ENCODE measurements at places on chromosomes 7 and 10.

- no peak for DNase-seq
Measured at GRCh38 chr7:13476881-13477444, 512.5 kb downstream of the ETV1 start.

GRCh38 chr7:41232086-41232485, 470.8 kb downstream of the INHBA start:
- DNase-seq, result no peak

- DNase-seq, result no peak
Measured at GRCh38 chr7:43926798-43927123, 525 bp downstream of the UBE2D4 start.

DNA sequence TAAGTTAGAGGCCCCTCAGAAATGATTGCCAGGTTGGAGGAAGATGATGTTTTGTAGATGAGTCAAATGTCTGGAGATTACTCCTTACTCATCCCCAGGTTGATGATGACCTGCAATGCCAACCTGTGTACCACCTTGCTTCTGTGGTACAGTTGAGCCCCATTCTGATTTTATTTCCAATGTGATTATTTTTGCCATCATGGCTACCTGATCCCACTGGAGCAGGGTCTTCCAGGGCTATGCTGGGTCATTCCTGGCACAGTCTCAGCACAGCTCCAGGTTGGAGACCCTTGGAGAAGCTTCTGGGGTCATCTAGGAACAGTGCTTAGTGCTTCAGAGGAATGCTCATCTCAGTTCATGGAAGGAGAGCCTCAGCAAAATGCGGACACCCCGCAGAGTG, 34.3 kb downstream of the LRRC18 start:
- no peak for DNase-seq

DNA sequence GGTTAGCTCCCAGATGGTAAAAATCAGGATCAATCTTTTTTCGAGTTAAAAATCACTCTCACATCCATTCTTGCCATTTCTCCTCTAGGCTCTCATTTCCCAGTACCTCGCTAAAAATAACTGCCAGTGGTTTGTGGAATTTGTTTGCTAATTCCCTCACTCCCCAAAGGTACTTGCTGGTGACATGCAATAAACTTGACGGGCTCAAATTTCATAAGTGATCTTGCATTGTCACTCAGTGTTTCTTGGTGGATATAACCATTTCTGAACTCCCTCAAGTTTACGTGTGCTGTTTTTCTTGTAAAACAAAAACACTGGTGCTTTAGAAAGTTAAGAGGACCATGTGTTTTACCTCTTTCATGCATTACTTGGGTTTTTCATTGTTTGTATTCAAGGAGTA, 399.2 kb upstream of the MKI67 start:
- no peak for DNase-seq

GRCh38 chr10:118668228-118668952, 72.9 kb upstream of the PRLHR start:
- no peak for DNase-seq

GRCh38 chr7:31102973-31103850, 51.1 kb downstream of the ADCYAP1R1 start:
- DNase-seq, result no peak

- no peak for DNase-seq
Measured at GRCh38 chr10:14502431-14502830, 171.7 kb upstream of the FRMD4A start.

DNA sequence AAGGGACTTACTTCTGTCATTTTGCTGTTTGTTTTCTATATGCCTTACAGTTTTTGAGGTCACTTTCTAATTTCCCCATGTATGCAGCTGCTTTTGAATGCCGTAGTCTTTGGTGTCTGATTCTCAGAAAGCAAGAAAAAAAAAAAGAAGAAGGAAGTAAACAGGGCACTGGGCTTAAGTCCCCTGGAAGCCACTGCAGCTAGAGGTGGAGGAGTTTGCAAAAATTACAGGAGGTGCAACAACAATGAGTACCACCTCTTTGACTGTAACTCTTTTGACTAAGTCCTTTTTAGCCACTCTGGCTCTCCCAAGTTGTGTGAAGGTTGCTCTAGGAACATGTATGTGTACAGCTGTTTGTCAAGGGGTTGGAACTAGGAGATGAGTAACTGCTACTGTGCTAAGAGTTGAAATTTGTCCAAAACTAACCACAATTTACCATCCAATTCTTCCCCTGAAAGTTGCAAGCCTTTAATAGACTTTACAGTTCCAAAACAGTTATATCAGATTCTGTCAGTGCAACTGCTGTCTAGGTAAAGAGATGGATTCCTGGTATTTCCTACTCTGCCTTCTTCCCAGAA, 588.0 kb upstream of the LRRN3 start:
- DNase-seq, result no peak

- DNase-seq, result peak; percentile 64
Measured at GRCh38 chr10:100998991-100999741, 442 bp upstream of the LZTS2 start.

DNA sequence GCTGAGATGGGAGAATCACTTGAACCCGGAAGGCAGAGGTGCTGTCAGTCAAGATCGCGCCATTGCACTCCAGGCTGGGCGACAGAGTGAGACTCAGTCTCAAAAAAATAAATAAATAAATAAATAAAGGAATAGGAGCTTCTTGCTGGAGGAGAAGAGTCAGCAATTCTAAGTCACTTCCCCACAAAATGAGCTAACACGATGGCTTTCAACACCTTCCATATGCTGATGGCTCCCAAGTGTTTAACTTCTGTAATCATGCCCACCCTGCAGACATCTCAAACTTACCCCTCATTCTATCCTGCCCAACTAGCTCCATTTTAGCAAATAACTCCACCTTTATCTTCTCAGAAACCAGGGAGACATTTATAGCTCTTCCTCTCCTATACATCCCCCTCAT, 21.2 kb downstream of the PSAP start:
- no peak for DNase-seq

- DNase-seq, result no peak
Measured at GRCh38 chr7:97006055-97006815, 882 bp downstream of the DLX6 start.

DNA sequence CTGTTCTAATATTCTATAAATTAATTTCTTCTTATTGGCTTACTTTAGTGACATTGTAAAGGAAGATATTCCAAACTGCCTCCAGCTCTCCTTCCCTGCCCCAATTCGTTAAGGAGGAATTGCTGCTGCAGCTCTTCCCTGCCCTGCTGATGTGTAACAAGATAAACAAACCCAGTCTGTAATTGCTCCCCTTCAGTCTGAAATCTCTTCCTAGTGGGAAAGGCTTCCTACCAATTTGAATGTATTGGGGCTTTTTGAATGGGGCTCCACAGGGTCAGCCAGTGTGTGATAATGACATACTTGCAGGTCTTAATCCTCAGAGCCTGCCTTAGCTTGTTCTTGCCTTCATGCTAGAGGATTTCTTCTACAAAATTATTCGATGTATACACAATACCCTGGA, 849.9 kb upstream of the GHITM start:
- DNase-seq, result no peak

- DNase-seq, result no peak
Measured at GRCh38 chr7:154583454-154583853, 419.5 kb downstream of the PAXIP1 start.

- no peak for DNase-seq
Measured at GRCh38 chr7:130886438-130887135, 152.6 kb upstream of the KLF14 start.

DNA sequence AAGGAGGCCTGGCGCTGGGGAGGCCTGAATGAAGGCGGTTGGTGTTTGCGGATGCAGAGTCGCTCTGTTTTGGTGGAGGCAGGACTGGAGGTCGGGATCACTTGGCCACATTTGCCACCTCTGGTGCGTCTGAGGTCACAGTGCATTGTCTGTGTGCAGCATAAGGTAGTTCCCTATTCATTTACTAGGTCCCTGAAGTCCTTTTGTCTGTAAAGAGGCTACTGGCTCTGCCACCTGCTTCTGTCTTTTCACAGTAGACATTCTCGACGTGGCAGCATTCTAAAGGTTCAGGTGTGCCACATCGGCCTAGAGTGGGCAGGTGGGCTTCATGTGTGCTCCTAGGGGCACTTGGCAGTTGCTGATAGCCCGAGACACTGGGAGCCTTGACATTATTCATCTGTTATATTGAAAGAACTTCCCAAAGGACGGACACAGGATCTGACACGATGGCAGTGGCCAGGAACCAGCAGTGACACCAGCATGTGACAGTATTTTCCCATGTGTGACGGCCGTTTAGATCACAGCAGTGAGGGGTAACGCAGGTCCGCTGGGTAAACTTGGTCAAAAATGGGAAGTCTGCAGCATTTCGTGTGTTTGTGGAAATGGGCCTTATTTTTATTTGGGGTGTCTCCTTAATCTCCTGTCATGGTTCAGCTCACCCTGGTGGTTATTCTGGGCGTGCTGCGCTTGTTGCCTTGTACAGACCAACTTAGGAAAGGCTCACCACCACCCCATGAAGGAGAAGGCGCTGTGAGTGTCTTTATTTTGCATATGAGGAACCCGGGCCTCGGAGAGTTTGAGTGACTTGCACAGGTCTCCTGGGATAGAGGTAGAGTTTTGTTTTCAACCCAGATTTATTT, 5.9 kb downstream of the MGMT start:
- no peak for DNase-seq

DNA sequence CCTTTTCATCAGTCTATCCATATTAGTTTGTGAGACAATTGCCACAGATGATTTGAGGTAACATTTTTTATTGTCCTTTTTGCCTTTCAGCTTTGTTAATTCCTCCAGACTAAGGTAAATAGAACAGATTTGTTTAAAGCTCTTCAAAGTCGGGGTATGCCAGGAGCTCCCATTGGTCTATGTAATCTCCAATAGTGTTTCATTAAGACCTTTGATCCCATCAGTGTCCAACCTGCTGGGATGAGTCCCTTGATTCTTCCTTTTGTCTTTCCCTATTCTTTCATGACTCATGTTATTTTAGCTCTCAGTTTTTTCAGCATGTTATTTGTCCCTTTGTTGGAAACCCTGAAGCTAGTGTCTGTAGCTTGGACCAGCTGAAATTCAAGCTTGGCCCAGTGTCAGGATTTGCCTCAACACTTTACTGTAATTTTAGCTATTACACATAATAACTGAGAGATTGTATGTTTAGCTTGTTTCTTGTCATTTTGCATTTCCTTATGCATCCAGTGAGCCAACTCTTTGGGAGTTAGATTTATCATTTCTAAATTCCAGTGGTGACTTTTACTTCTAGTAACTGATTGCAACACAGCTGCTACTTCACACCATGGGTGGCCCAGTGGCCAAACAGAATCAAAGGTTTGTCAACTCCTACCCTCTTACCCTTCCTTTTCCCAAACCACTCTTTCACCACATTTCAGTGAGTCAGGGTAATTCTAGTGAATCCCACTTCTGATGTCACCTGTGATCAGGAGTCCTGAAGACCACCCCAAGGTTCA, 15.3 kb downstream of the AGBL3 start:
- DNase-seq, result no peak

- no peak for DNase-seq
Measured at GRCh38 chr10:77832238-77832637, 94.3 kb downstream of the DLG5 start.

- no peak for DNase-seq
Measured at GRCh38 chr7:99693100-99693426, 13.3 kb upstream of the CYP3A5 start.

DNA sequence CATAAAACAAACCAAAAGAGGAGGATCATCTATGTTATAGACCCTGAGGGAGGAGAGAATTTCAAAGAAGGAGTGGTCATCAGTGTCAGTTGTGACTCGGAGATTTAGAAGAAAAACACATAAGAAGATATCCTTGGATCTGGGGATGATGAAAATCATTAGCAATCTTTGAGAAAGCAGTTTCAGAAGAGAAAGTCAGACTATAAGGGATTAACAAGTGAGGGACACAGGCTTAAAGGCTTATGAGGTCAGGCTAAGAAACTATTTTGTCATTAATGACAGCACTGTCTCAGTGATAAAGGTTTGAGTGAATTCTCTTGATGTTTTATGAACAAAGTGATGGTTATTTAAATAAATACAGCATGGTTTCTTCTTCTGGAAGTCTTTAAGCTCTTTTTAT, 6.1 kb upstream of the GPR85 start:
- DNase-seq, result no peak

DNA sequence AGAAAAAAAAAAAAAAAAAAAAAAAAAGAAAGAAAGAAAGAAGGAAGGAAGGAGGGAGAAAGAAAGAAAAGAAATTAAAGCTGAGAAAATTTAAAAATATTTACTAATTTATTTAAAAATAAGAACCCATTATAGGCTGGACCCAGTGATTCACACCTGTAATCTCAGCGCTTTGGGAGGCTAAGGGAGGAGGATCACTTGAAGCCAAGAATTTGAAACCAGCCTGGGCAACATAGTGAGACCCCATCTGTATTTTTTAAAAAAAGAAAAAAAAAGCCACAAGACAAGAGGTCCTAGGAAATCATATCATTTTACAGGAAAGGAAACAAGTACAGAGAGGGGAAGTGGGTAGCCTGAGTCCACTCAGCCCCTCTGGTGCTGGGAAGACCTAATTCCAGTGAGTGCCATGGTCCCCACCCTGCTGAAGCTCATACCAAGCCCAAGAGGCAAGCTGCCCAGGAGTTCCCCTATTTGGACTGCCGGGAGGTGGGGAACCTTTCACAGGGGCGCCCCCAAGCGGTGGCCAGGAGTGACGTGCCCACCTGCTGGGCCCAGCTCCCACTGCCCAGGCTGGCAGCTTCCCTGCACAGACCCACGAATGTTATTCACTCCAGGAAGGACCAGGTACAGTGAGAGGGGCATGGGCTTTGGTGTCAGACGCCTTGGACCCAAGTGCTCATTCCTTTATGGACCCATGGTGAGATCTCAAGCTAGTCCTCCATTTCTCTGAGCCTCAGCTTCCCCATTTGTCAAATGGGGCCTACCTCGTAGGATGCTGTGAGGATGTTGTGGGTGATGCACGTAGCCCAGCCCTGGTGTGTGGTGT, 133.6 kb downstream of the ZMIZ1 start:
- DNase-seq, result no peak

DNA sequence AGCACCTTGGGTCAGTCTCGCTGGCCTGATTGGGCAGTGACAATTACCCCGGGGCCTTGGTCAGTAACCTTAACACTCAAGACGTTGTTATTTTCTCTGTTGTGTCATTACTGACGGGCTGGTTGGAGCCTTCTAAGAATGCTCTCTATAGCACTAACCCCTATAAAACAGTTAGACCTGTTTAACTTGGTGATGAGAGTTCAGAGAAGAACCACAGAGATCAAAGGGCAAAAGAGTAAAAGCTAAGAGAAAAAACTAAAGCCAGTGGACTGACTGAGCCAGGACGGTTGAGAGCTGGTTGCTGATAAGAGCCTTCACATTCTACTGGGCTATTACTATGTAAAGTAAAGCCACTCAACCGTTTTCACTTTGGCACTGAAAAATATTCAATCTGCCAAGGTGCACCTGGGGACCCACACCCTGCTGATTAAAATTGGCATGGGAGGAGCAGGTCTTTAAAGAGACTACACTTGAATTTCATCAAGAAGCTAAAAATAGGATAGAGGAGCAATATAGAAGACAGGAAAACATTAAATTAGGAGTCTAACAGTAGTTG, 13.6 kb upstream of the ITGB1 start:
- no peak for DNase-seq

GRCh38 chr10:77849039-77849664, 77.4 kb downstream of the DLG5 start:
- DNase-seq, result no peak

GRCh38 chr10:77283326-77283725, 354.3 kb downstream of the KCNMA1 start:
- no peak for DNase-seq

GRCh38 chr7:44388089-44388970, 62.9 kb upstream of the CAMK2B start:
- no peak for DNase-seq

GRCh38 chr10:4651404-4652037, 174.5 kb upstream of the AKR1E2 start:
- no peak for DNase-seq

GRCh38 chr10:98242823-98243222, 25.2 kb downstream of the LOXL4 start:
- no peak for DNase-seq
